ENCODE measurements at places on chromosomes 16 and 17.

DNA sequence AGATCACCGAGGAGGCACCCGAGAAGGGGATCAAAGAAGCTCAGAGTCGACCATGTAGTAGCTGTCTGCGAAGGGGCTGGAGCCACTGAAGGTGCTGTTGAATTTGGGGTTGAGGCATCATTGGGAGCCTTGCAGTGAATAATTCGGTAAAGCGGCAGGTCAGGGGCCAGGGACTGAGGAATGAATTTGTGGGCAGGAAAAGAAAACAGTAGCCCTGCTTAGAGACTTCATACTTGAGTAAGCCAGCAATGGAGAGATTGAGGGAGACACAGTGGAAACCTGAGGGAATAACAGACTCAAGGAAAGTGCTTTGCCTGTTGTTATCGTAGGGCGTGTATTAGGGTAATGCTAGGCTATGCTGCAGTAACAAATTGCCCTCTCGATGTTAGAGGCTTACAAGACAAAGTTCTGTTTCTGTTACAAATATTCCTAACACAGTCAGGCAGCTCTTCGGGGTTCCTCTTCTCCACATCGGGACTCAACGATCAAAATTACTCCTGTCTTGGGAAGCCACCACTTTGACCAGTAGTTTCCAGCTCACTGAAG, 13.4 kb upstream of the HERPUD1 start:
- no peak for DNase-seq

DNA sequence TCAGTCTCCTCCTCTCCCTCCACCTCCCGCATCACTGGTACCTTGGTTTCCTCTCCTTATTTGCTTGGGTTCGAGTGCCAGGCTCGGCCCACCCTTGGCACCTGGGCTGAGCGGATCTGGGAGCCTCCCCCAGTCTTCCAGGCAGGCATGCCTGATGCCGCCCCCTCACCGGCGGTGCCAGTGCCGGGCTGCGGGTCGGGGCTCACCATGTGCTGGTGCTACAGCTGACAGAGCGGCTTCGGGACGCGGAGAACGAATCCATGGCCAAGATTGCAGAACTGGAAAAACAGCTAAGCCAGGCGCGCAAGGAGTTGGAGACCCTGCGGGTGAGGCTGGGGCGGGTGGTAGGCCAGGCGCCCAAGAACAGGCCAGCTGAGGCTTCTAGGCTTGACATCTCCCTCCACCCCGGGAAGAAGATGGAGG, 19.2 kb downstream of the FMNL1 start:
- no peak for DNase-seq

GRCh38 chr16:57403965-57404817, at the start of gene CCL17:
Gene CCL17 (plus strand): TSS chr16:57404767. CDS start chr16:57413933, 9,166 bp downstream.
- DNase-seq: no peak

DNA sequence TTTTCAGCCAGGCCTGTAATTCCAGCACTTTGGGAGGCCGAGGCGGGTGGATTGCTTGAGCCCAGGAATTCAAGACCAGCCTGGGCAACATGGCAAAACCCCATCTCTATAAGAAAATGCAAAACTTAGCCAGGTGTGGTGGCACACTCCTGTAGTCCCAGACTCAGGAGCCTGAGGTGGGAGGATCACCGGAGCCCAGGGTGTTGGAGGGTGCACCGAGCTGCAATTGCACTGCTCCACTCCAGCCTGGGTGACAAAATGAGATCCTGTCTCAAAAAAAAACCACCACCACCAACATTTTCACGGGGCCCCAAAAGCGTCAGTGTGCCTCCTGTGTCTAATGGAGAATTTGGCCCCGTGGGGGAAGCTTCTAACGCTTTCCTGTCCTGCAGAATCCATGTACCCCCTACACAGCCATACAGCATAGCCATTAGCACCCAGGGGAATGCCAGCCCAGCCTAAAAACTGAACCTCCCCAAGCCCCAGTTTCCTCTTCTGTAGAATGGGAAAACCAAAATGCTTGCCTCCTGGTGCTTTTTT, 22.2 kb upstream of the MAP3K14 start:
- DNase-seq: no peak
